ENCODE measurements at places on chromosomes 11 and 22. TPM values are rescaled to one million over a fixed set of nuclear protein-coding genes. Genes with fewer than 3 reads are reported as not detected.

The LRP4 gene
- total RNA-seq: 1.4 TPM

GRCh38 chr11:44083906-44084305 lies 11.6 kb upstream of the EXT2 start:
- no peak overlapping the region for H3K4me3 ChIP-seq
- no peak for DNase-seq
- H3K27ac ChIP-seq: no peak overlapping the region
- no peaks in the 10 kb centered on the region for H3K4me1 ChIP-seq

GRCh38 chr11:34805937-34806336 lies 110.2 kb downstream of the APIP start:
- H3K36me3 ChIP-seq: no peaks in the 10 kb centered on the region
- H3K27me3 ChIP-seq: peaks cover 16% of the 10 kb centered on the region
- no peak overlapping the region for H3K4me3 ChIP-seq
- H3K27ac ChIP-seq: no peak overlapping the region
- no peak for DNase-seq
- peaks cover 15% of the 10 kb centered on the region for H3K4me1 ChIP-seq

The ABCC8 gene
- total RNA-seq: not detected

The CCDC116 gene
- 0.18 TPM for total RNA-seq
